NCI-H1417 treated with DMSO at 0.1 percent for 48 hours (cell line): ENCODE measurements at places on chromosomes 13 and 19.

GRCh38 chr13:105502193-105502592 is 1033.3 kb downstream of the EFNB2 start:
- peak; percentile 5 for DNase-seq

DNA sequence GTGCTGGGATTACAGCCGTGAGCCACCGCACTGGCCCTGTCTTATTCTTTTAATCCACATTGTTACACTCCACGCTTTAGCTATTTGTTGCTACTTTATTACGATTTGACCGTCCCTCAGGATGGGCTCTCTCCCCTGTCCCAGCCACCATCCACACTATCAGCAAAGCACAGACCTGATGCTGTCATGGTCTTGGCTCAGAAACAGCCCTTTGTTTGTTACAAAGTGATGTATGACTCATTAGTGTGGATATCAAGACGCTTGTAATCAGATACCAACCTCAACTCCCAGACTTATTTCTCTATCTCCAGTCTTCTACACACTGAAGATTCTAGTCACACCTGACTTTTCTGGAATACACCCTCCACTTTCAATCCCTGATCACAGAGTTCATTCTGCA is 84.6 kb upstream of the FREM2 start:
- no peak for DNase-seq

DNA sequence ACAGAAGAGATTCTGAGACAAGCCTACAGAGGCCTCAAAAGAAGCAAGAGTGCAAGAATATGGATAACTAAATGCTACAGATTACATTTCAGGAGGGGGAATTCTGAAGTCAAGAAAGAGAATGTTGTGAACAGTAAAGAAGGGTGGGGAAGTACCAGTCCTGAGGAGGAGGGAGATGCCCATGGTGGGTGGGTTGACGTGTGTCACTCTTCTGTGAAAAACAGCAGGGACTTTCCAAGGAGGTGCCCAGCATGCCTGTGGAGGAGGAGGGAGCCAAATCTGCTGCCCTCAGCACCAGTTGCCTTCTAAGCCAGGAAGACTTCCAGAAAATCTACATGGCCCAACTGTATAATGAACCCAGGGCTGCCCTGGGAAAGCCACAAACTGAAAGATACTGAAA is 87.7 kb downstream of the SGCG start:
- DNase-seq = no peak

DNA sequence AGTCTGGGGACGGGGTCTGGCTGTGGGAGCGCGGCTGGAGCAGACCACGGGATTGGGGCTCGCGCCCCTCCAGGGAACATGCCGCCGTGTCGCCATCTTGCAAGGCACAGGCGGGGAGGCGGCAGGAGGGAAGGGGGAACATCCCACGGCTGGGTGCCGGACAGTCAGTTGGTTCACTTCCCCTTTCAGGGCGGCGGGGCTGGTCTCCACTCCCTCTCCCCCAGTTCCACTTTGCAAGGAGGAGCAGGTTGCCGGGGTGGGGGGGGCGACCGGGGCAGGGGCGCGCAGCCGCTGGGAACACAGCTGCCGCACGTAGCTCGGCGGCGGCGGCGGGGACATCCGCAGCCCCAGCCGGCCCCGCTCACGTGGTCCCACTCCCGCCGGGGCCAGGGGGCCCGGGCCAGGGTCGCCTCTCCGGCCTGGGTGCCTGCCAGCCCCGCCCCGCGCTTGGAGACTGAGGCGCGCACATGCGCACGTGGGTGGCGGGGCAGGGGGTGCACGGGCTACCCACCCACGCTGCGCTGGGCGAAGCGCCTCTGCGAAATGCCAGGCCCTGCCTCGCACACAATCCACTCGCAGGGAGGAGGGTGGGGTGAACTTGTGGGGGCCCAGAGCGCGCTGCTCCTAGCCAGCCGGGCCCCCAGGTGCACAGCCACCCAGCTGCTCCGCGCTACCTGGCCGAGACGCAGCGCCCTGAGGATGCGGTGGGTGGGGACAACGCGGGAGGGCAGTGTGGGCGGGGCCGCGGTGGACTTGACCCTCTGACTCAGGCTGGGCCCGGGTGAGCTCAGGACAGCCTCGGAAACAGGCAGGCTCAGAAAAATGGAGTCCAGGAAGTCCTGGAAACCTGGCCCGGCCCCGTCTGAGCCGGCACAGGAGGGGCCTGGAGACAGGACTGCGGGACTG is 6.4 kb downstream of the KLF16 start:
- DNase-seq = no peak

- peak; percentile 50 for DNase-seq
These were observed 333.4 kb downstream of the ITGBL1 start for GRCh38 chr13:101785858-101786257.

DNA sequence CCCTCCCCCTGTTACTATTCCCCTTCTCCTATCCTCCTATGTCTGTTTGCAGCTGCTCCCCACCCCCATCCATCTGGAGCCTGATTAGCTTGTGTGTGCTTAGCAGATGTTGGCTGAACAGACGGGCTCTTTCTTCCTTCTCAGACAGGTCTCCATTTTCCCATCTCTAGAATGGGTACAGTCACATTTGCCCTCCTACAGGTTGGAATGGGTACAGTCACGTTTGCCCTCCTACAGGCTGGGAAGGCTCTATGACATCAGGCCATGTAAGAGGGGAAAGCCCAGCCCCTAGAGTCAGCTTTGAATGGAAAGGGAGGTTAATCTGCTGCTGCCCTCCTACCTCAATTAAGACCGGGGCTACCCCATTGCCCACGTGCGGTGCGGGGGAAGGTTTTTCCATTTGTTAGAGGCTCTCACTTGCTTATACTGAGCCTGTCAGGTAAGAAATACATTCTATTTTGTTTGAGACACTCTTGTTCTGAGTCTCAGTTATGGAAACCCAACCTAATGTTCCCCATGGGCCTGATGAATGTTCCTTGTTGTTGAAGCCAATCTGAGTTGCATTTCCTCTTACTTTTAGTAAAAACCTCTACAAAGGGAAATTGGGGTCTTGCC is 2.2 kb upstream of the CLEC17A start:
- no peak for DNase-seq

DNA sequence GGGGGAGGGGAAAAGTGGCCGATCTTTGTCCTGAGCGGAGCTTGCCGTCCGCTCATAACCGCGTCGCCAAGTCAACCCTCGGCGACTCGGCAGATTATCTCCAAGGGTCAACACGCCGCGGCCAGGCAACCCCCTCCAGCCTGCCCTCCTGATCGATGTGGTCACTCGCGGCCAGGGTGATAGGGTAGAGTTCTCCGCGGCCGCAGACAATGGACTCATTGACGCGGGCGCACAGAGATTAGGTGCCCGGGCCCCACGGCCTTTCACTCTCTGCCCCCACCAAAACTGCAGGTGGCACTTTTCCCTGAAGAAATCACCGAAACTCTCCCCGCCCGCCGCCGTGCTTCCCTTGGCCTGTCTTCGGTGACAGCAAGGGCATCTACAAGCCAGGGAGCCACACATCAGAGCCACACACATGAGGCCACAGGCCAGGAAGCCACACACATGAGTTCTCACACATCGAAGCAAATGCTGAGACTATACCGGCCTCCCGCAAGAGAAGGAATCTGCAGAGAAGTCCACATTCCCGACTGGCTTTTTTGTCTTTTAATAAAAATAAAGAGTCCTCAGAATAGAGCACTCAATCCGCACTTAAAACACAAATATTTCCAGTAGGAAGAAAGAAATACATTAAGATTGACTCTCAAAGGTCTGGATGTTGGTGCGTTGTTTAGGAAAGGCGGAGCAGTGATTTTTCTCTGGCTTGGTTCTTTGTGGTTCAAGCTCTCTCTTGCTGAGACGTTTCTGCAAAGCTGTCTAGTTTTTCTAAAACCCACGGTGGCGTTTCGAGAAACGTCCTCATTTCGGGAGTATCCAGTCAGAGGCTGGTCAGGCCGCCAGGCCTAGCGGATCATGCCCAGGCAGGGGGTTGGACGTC is 1.5 kb upstream of the PDX1 start:
- no peak for DNase-seq

DNA sequence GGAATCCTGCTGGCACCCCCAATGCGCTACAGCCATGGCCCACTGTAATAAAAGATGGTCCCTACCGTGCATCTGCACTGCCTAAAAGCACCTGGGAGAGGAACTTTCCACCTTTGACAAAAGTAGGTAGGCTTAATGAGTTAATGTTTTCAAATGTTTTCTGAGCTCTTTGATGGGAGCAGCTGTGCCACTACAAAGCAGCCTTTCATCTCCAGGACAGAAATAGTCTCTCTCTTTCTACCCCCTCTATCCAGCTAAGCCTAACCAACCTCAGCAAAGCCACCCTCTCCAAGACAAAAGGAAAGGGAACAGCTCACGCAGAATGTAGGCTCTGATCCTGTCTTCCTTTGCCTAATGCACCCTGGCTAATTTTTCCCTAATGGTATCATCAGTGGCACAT is 560.2 kb downstream of the UQCRFS1 start:
- no peak for DNase-seq

GRCh38 chr19:54465426-54466109 is 2.0 kb upstream of the LENG9 start:
- no peak for DNase-seq

GRCh38 chr13:31069808-31070534 is 91.7 kb downstream of the HSPH1 start:
- DNase-seq = no peak

GRCh38 chr19:5985098-5985783 is 7.3 kb upstream of the RANBP3 start:
- no peak for DNase-seq

GRCh38 chr13:78777976-78778375 is 119.0 kb upstream of the OBI1 start:
- DNase-seq = no peak

- DNase-seq = no peak
These were observed 1.6 kb downstream of the SPINT2 start for GRCh38 chr19:38265921-38266429.

GRCh38 chr19:38441657-38442348 is 8.3 kb downstream of the RYR1 start:
- no peak for DNase-seq

GRCh38 chr19:31675193-31675913 is 326.1 kb upstream of the TSHZ3 start:
- no peak for DNase-seq

DNA sequence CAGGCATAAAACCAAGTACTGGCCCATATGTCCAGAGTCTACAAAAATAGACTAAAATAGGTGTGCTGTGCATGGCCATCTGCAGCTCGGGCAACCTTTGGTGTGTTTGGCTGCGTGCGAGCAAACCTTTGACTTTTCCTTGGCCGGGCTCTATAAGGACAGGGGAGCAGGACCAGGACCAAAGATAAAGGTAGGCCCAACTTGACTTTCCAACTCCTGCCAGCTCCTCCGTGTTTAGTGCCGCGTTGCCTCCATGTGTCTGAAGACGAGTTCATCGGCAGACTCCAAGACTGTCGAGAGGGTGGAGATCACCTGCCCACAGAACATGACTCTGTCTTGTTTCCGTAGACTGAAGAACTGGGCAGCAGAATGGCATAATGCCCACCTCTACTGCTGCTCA is 375.5 kb downstream of the IRS2 start:
- DNase-seq = no peak

DNA sequence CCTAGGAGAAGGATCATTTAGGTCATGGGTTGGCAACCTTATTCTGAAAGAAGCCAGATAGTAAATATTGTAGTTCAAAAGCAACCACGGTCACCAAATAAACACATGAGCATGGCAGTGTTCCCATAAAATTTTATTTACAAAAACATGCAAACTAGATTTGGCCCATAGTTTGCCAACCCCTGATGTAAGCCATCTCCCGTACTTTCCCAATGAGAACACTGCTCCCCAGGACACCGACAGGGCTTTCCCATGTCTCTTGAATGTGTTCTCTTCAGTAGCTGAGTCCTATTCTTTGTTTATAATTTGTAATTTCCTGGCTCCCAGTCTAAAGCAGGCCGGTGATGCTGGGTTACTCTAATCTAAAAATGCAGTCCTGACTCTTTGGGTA is 239.6 kb downstream of the LHFPL6 start:
- DNase-seq = no peak

DNA sequence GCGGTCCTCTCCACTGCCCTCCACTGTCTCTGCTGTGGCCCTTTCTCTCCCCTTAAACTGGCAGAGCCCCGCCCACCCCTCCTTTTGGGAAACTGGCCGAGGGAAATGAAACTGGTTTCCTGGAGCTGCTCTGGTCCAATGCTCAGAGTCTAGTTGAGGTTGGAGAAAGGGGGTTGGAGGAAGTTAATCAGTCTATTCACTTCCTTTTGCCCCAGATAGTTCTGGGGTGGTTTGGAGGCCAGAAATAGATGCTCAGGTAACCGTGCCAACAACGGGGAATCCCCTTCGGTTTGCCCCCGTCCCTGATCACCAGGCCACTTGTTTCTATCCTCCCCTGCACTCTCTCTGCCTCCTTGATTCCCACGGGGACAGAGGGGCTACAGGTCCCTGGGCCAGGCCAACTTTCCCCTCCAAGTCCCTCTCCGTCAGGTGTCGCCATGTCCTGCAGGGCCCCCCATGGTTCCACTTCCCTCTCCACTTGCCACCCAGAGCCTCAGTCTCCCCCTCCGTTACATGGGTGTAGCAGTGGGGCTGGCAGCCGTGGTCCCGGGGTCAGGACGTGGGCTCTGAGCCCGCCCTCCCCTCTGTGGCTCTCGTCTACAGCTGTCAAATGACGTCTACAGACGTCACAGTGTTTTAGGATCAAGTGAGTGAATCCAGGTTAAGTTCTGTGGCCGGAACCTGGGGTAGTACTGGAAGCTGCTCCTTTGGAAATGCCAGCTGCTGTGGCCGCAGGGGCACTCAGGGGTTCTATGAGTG is at the start of gene IL4I1:
IL4I1 (minus strand) TSS at position 25 of the 759 bp plus-strand sequence. CDS start 727 bp downstream, outside the sequence.
- DNase-seq = no peak

DNA sequence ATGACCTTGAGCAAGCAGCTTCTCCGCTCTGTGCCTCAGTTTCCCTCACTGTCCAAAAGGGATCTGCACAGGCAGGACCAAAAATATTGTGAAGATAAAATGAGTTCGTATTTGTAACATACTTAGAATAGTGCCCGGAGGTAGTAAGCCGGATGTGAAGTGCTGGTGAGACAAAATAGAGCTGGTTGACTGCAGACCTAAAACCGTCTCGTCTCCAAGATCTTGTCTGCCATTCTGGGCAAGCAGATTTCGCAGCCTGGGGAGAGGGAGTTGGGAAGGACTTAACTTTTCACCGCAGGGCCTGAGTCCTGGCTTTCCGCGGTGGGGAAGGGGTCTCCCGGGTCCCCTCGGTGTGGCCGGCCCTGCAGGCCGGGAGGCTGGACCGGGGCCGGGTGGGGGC is 8.2 kb upstream of the BBC3 start:
- DNase-seq = no peak

DNA sequence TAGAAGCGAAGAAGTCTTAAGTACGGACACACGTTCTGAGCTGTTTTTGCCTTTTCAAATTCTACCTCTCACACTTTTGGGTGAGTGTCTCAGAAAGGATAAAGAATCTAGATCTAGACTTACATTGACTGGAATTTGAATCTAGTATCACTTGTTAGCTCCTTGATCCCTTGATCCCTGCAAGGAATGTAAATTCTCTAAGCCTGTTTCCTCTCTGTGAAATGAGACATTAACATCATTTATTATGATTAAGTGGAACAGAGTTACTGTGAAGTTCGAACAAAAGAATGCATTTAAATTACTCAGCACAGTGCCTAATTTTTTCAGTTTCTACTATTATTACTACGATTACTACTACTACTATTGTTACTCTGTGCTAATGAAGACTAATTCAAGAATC is 86.6 kb upstream of the POSTN start:
- no peak for DNase-seq

- no peak for DNase-seq
These were observed at the start of gene PRSS57 for GRCh38 chr19:695352-695949. PRSS57 (minus strand) TSS chr19:695452; CDS start chr19:695430, 22 bp downstream.
